Activated naive CD4-positive, alpha-beta T cell treated with anti-CD3 and anti-CD28 coated beads for 36 hours (primary cell): ENCODE measurements at places on chromosomes 16 and 17. TPM values are rescaled to one million over a fixed set of nuclear protein-coding genes. Genes with fewer than 3 reads are reported as not detected.

GRCh38 chr16:31464781-31465260, 5.5 kb downstream of the ARMC5 start:
- H3K36me3 ChIP-seq: peaks cover 10% of the 10 kb centered on the region
- no peak overlapping the region for H3K27ac ChIP-seq

GRCh38 chr16:59181821-59182420, 447.8 kb upstream of the GOT2 start:
- no peaks in the 10 kb centered on the region for H3K36me3 ChIP-seq
- H3K27ac ChIP-seq: no peak overlapping the region
- H3K4me3 ChIP-seq: no peak overlapping the region
- no peaks in the 10 kb centered on the region for H3K27me3 ChIP-seq

DNA sequence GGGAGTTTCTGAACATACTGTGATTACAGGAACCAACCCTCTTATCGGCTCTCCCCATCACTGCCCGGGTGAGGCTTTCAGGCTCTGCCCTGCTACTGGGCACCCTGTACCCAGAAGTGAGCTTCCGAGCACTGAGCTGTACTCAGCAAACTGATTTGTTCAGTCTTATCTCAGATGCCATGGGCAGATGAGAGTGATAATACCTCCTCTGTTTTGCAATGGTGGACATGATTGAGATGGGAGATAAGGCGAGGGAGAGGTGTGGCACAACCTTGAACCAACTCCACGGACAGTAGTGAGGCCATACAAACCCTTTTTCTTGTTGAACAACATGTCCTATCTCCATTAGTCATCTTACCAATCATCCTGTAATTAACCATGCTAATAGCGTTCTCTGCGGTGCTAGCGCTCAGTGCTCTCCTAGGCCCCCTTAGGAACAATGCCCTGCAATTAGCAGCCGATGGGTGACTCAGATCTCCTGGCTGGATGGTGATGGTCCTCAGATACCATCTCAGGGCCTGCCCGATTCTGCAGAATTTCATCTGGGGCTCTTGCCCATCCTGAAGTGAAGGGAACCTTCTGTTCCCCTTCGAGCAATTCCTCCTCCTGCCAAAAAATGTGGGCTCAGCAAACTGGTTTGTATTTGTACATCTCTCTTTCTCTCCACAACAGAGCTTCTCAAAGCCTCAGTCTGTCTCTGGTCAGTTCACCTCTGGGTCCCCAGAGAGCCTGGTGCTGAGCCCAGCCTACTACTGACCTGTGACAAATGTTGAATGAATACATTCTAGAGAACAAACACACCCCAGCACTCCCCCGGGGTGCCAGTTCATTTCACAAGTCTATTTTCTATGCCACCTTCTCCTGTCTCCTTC, 139.3 kb upstream of the IRX3 start:
- no peaks in the 10 kb centered on the region for H3K4me1 ChIP-seq
- H3K27me3 ChIP-seq: peaks cover 37% of the 10 kb centered on the region
- H3K27ac ChIP-seq: no peak overlapping the region
- no peak for DNase-seq

DNA sequence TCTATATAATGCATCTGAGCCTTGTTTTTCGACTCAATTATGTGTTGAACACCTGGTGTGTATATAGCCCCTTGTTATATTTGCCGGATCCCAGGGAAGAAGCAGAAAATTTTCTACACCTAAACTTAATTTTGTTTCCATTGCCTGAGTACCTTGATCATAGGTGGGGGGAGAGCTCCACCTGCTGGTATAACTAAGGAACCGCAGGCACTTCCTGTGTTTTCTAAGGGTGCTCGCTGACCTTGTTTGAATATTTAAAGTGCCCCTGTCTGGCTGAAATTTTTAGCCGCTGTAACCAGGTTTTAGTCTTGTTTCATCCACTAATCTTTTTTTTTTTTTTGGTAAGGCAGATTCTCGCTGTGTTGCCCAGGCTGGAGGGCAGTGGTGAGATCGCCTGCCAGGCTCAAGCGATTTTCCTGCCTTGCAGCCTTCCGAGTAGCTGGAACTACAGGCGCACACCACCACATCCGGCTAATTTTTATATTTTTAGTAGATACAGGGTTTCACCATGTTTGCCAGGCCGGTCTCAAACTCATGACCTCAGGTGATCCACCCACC, 6.5 kb upstream of the NUBP1 start:
- H3K27me3 ChIP-seq: no peaks in the 10 kb centered on the region
- peaks cover 19% of the 10 kb centered on the region for H3K4me1 ChIP-seq
- H3K27ac ChIP-seq: no peak overlapping the region
- peak; percentile 80 for DNase-seq

GRCh38 chr17:49552070-49552751, 23.5 kb upstream of the NXPH3 start:
- peaks cover 2% of the 10 kb centered on the region for H3K4me1 ChIP-seq
- no peaks in the 10 kb centered on the region for H3K27me3 ChIP-seq
- no peak overlapping the region for H3K27ac ChIP-seq
- H3K4me3 ChIP-seq: no peak overlapping the region

ABCA5 gene
- 14.3 TPM for total RNA-seq

KRT28 gene
- total RNA-seq: not detected

GCGR gene
- total RNA-seq: not detected

CHMP1A gene
- total RNA-seq: 46.8 TPM

RAB37 gene
- 2.3 TPM for total RNA-seq
